Ascending aorta (tissue), 2 donors: ENCODE measurements at places on chromosomes 7 and 10.
A peak's percentile ranks its signal among the peaks of the same experiment; 100 is the strongest.

GRCh38 chr10:10870523-10871241 is 147.0 kb upstream of the CELF2 start:
- no peak for DNase-seq

- no peak for DNase-seq
Observed at GRCh38 chr7:34539003-34539402, 119.0 kb upstream of the NPSR1 start.

DNA sequence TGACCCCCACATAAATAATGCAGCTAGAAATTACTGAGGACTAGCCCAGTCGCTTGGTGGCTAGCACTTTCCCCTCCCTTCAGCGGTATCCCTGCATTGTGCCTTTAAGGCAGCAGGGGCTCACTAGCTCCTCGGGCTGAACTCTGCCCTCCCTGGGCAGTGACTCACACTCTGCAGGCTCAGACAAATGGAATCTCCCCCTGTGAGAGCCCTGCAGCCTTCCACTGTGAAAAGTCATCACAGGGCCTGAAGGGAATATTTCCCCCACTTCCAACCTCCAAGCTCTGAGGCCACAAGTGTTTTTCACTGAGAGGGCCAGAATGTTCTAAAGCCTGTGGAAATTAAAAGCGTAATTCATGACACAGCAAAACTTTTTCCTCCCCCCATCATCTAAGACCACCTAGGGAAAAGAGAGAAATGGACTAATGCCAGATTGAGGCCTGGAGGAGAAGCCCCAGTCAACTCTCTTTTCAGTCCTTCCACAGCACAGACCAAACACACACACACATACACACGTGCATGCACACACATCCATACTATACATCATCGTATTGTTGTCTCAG is 93.6 kb upstream of the COL1A2 start:
- peak; percentile 43 for DNase-seq

DNA sequence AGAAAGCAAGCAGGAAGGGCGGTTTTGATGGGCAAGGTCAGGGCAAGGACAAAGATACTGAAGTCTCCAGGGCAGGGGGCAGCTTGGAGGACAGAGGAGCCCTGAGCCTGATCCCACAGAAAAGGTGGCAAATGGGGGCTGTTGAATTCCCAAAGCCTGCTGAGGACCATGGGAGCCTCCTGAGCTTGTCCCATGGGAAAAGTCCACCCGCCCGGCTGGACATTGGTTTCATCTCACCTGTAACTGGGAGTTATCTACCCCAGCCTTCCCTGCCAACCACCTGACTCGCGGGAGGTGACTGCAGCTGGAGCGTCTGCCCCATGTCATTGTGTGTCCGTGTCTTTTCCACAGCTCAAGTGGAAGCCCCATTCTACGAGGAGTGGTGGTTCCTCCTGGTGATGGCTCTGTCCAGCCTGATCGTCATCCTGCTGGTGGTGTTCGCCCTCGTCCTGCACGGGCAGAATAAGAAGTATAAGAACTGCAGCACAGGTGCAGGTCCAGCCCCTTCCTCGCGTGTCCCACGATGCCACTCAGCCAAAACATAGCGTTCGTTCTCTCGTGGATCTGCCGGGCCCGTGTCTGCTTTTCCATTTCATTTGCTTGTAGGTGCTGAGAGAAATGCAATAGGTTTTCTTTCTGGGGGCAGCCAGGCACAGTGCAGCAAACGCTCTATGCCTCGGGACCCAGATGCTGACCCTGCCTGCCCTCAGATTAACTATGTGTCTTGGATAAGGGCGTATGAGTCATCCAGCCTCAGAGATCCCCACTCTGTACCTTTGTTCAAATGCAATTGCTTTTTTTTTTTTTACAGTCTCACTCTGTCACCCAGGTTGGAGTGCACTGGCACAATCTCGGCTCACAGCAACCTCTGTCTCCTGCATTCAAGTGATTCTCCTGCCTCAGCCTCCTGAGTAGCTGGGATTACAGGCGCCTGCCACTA is 444.5 kb upstream of the FOXK1 start:
- peak; percentile 55 for DNase-seq

GRCh38 chr10:2981361-2981801 is 86.0 kb upstream of the PFKP start:
- no peak for DNase-seq

DNA sequence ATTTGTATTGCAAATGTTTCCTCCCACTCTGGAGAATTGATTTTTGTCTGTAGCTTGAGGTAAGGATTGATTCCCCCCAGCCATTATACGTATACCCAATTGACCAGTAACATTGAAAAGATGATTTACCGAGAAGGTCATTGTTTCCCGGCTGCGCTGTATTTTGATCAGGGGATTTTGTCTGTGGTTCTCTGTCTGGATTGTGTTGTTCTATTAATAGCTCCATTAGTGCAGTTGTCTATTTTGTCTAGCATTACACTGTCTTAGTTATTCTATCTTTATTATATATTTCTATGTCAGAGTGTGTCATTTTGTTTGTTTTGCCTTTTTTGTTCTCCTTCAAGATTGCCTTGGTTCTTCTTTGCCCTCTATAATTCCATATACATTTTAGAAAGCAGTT is 37.7 kb downstream of the AHR start:
- no peak for DNase-seq

GRCh38 chr7:27181795-27182275 is 3.2 kb downstream of the HOXA11 start:
- DNase-seq, result peak; percentile 50

DNA sequence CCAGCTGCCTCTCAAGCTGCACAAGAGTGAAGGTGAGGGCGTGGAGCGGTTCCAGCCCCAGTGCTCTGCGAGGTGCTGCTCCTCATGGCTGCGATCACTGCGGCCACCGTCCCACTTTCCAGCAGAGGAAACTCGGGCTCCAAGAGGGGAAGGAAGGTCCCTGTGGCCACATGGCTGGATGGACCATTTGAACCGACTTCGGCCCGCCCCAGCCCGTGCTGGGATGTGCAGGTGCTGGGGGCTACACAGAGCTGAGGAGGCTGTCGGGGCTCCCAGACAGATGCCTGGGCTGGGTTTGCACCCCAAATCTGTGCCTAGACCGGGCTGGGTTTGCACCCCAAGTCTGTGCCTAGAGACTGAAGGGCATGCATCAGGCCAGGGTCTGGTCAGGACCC is 186.6 kb downstream of the DNAJB6 start:
- DNase-seq, result peak; percentile 53

GRCh38 chr7:129797214-129797789 is 155.5 kb downstream of the UBE2H start:
- no peak for DNase-seq

DNA sequence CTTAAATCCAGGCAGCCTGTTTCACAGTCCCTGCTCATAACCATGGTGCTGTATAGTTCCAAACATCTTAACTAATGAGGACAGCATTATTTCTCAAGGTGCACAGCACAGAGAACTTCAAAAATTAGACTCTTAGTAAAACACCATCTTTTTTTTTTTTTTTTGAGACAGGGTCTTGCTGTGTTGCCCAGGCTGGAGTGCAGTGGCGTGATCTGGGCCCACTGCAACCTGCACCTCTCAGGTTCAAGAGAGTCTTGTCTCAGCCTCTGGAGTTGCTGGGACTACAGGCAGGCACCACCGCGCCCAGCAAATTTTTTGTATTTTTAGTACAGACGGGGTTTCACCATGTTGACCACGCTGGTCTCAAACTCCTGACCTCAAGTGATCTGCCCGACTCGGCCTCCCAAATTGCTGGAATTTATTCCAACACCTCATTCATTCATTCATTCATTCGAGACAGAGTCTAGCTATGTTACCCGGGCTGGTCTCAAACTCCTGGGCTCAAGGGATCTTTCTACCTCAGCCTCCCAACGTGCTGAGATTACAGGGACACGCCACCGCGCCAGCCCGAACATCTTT is 507 bp upstream of the TMEM254 start:
- no peak for DNase-seq

GRCh38 chr7:100430493-100431285 is 1.1 kb downstream of the MEPCE start:
- DNase-seq, result peak; percentile 68

GRCh38 chr7:7976677-7977076 is 8.1 kb downstream of the GLCCI1 start:
- DNase-seq, result no peak

- DNase-seq, result no peak
Observed at GRCh38 chr7:92661651-92662050, 71.5 kb upstream of the FAM133B start.

GRCh38 chr7:2353113-2353935 is 1.3 kb upstream of the EIF3B start:
- DNase-seq, result no peak

DNA sequence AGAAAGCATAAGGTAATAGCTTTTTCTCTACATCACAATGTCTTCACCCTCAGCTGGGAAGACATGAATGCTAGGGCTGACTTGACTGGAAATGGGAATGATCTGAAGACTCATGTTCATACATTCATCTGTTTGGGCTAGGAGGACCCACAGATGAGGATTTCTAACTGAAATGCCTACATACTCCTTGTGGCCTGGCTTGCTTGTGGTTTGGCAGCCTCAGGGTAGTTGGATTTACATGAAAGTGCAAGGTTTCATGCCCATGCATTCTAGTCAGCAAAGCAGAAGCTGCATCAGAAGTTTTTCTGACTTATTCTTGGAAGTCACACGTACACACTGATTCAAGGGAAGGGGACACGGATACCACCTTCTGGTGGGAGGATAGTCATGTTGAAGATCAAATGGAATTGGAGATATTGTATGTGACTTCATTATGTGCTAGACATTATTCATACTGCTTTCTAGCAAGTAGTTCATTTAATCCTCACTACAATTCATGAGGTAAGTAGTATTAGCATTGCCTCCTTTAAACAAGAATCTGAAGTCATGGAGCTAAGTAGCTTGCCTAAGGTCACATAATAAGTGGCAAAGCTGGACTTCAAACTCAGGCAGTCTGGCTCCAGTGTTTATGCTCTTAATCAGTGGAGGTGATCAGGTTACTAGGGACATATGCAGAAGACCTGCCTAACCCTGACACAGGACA is 957.0 kb downstream of the LRMDA start:
- no peak for DNase-seq
